ENCODE measurements at places on chromosomes 7 and 10.

- no peak for DNase-seq
These were observed 53.9 kb downstream of the CUBN start for GRCh38 chr10:17075533-17076359.

GRCh38 chr7:135761751-135762488, 13.3 kb upstream of the FAM180A start:
- DNase-seq, result no peak

DNA sequence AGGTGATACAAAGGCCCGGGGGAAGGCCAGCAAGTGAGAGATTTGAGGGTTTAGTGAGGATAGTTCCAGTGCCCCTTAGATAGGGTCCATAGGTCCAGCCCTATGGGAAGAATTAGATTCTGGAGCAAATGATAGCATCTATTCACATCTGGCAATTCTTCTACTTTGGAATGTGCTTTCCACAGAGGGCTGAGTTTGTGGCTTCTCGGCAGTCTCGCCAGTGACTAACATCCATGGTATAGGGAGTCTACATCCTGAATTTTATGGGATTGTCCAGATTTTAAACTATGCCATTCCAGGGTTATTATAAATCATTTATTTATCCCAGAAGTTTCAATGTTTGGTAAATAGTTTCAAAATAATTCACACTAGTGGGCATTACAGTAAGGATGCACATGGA, 207.3 kb upstream of the ADO start:
- DNase-seq, result no peak

GRCh38 chr10:55378196-55378595, 577.2 kb upstream of the PCDH15 start:
- no peak for DNase-seq

DNA sequence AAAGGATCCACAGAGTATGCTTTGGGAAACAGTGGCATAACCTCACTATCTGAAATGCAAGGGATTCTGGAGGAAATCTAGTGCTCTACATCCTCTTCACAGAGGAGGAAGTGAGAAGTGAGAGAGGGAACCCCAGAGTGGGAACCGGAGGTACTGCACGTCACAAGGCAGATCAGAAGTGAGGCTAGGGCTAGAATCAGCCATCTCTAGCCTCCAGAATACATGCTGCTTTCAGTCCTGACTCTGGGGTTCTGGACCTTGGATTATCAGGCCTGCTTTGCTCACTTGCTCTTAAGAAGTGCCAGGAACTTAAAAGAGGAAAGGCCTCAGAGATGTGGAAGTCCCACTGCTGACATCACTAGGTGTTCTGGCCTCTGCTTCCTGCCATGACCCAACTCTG, 25.7 kb downstream of the ZNF503 start:
- no peak for DNase-seq

DNA sequence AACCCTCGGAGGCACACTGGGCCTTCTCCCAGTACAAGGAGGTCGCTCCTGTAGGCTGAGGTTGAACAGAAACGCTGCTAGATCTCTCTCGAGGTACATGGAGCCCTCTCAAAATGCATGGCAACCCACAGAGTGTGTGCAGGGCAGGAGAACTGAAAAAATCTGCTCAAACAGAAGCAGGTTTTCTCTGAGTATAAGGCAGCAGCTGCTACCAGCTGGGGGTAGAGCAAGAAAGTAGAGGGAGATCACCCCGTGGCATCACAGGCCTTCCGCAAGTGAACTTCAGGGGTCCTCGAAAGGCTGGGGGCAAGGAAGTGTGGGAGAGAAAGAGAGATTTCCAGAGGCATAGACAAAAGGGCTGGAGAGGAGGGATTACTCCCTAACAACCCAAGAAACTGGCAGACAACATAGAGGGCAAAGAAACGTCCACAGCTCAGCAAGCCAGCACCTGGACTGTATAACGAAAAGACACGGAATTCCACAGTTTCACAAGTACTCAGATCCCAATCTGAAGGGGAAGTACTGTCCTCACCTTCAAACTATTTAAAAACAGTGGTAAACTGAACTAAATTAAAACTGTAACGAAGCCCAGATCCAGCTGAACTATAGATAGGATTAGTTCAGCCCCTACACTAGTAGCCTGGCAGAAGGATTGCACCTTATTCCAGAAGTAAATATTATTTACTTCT, 299.2 kb downstream of the IPMK start:
- DNase-seq, result no peak

- DNase-seq, result no peak
These were observed 24.3 kb downstream of the SEM1 start for GRCh38 chr7:96685353-96685752.

DNA sequence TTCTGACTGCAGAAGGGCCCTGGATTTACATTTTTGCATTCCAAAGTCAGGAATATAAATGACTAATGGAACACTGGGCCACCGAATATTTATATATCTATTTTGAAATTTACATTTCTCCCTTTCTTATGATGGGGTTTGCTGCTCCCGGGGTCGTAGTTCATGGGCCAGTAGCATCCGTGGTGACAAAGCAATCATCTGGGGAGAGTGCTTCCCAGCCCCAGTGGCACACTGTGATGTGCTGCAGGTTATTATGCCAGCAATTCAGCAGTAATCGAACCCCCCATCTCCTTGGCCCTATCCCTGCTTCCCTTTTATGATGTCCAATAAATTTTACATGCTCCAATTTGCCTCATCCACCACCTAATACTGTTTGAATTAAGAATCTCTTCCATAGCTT, 837.5 kb downstream of the LRMDA start:
- no peak for DNase-seq

DNA sequence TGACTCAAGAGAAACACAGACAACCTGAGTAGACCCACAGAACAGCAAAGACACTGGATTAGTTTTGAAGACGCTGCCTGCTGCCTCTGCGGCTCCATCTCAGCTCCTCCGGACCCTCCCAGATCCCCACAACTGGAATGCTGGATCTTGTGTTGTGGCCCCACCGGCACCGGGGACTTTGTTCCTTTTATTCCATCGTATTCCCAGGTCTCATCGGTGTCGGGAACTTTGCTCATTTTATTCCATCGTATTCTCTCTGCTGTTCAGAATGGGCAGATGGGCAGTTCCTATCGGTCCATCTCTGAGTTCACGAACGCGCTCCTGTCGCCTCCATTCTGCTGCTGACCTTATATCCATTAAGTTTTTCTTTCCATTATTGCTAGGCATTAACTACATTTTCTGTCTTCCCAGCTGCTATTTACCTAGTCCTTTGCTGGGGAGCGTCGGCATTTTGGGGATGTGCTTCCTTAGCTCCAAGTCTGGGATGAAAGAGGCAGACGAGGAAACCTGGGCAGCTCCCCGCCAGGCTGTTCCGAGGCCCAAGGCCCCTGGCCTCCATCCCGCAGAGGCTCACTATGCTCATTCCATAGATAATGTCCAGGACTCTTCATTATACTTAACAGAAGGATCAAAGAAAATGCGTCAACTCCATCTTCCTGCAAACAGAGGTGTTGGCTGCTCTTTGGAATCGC, 192.4 kb downstream of the MAD1L1 start:
- DNase-seq, result no peak

GRCh38 chr7:48255046-48255445, 83.8 kb downstream of the ABCA13 start:
- no peak for DNase-seq

DNA sequence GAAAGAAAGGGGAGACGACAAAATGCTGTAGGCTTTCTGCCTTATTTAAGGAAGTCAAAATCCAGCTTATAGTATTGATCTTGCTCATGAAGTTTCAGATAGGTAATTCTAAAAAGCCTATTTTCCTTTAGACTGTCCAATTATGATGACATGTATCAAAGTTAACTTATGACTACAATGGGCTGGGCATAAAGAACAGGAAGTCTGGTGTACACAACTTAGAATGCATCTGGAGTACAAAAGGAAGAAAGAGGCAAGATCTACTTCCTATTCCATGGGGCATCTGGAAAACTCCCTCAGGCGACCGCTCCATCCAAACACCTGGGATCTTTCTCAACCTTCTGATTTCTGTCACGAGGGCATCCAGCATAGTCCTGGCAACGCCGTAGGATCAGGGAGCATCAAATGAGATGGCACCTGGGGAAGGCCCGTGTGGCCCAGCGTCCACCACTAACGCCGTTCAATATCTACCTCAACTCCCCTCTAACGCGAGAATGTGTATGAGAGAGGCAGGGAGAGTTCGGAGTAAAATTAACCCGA, 512 bp downstream of the FAM24B start:
- DNase-seq, result no peak

- DNase-seq, result no peak
These were observed 445.8 kb downstream of the PLXNA4 start for GRCh38 chr7:132130497-132130896.

DNA sequence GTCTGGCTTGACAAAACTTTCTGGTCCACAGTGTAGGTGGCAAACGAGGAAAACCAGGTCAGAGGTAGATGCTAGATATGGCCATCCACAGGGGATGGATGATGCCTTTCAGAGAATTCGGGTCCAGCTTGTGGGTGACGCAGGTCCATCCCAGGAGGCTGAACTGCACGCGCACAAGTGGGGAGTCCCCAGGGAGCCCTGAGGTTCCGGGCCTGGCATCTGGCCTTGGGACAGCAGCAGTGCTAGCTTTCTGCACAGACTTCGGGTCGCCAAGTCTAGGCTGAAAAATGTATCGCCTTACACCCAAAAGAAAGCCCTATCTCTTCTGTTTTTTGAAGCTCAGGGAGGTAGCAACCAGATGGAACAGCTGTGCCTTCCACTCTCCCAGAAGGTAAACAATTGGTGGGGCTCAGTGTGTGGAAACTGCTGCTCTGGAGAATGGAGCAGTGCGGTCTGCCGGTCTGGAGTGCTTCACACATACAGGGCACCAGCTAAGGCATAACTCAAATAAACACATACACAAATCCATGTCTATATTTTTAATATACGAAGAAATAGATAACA, 119.3 kb upstream of the ACBD5 start:
- no peak for DNase-seq

DNA sequence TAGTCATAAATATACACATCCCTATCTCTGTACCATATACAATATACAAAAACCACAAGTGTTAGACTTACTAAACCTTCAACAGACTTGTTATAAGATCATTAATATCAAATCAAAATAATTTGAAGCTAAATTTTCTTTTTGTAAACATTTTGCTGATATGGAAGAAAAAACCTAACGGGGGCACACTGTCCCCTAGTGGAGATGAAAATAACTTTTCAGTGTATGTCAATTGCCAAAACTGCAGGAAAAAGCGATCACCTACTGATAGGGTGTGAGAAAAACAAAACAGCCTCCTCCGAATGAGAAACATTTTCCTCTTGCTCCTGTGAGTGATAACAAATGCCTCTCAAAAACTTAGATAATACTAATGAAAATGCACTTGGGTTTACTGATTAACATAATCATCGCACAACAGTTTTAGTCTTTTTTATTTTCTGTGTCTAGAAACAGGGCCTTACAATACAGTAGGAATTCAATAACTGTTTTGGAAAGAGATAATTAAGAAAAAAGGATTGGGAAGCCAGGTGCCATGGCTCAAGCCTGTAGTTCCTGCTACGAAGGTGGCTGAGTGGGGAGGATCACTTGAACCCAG, 322.7 kb downstream of the CRPPA start:
- no peak for DNase-seq

DNA sequence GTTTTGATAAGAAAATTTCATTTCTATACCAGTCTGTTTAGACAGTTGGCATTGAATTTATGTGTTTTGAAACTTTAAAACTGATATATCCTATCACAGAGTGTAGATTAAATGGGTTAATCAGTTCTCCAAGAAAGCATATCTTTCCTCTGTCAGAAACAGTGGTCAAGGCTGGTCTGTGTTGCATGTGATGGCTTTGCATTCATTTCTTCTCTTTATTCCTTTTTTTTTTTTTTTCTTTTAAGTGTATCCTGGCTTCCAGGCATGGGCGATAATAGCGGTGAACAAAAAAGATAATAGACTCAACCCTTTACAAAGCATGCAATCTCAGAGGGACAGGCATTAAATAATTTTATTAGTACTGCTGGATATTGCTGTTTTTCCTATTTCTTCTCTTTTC, 136.6 kb downstream of the LRRC4 start:
- no peak for DNase-seq

DNA sequence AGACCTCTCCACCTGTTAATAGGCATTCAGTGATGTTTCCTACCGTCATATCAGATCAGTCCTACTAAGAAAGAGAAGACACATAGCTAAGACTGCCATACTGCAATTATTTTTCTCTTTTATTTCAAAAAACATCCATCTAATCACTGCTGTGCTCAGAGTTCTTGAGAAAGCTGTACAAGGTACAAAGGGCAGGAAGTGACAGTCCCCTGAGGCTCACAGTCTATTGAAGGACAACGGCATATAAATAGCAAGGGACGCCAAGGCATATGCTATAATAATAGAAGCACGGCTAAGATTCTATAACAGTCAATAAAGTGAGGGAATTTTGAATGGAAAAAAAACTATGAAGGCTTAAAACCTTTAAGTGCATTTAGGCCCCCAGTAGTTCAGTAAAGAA, 415.3 kb upstream of the NRP1 start:
- no peak for DNase-seq

- DNase-seq, result no peak
These were observed 325.6 kb downstream of the SORCS3 start for GRCh38 chr10:104966563-104967297.

DNA sequence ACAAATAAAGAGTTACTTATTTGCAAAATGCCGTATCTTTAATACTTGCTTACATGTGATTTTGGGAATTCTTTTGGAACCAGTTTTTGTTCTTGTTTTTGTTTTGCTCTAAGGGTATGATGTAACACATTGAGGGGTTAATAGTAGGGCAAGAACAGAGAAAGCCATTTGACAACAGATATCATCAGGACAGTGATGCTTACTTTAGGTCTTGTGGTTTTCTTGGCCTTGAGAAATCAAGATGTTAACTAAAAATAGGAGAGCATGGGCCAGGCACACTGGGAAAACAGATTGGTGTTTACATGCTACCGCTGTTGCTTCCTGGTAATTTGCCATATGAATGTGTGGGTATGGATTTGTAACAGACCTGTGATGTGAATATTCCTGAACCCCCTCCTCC, 3.7 kb downstream of the SAMD8 start:
- DNase-seq, result no peak

DNA sequence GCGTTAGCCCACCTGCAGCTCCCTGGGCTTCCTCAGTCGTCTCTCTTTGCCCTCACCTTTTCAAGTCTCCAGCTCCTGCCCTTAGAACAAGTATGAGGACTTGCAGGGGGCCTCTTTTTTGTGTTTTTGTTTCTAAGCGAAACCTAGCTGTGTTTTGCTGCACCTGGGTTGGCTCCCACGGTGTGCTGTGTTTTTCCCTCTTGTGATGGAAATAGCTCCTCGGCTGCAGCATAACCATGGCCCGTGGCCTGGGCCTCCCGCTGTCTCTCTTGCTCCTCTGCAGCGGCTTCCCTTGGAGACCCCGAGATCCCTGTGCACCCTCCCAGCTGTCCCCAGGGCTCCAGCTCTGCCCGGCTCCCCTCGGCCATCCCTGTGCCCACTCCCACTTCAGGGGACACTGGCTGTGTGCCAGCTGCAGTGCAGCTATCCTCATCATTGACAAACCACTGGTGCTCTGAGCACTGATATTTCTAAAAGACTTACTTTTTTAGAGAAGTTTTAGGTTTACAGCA, 75.6 kb upstream of the TCERG1L start:
- no peak for DNase-seq

DNA sequence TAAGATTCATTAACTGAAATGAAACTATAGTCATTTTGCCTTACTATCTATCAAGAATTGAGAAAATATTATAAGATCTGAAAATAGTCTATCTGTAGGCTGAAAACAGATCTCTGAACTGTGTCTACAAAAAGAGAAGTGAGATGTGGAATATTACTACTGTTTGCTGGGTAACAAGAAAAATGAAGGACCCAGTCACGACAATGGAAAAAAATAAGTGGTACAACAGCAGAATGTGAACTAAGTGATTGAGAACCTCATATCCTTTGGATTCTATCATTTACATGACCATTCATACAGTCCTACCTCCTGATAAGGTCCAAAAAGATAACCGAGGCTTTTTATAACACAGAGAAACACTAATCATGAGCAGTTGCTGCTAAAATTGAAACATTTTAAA, 94.3 kb downstream of the UBE2H start:
- DNase-seq, result no peak

Data from activated CD8-positive, alpha-beta memory T cell treated with anti-CD3 and anti-CD28 coated beads for 4 hours (primary cell).